ENCODE measurements at places on chromosomes 3 and 15.

DNA sequence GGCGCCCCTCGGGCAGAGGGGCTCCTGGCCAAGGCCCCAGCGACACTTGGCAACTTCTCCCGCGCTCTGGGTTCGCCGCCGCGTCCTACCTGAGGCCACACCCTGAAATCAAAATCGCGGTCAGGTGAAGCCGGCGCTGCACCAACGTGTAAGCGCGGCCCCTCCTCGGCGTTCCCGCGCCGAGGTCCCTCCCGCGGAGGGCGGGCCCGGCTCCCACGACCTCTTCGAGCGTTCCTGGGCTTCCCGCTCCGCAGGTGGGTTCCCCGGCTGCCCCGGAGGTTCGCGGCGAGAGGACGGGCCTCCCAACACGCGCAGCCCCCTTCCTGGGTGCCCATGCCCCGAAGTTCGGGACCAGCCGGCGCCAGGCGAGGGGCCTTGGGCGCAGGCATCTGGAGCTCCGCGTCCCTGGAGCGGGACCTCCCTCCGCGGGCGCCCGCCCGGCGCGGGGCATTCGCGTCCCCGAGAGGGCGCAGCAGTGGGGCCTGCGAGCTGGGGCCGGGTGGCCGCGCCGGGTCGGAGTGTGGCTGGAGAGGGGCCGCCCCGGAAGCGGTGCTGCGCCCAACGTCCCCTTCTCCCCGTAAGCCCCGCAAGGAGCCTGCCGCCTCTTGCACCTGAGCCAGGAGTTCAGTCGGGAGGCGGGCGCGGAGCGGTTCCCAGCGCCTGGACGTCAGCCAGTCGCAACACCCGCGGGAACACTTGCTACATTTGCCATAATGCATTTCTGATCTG is 13.7 kb downstream of the PAK6 start:
- DNase-seq = no peak

DNA sequence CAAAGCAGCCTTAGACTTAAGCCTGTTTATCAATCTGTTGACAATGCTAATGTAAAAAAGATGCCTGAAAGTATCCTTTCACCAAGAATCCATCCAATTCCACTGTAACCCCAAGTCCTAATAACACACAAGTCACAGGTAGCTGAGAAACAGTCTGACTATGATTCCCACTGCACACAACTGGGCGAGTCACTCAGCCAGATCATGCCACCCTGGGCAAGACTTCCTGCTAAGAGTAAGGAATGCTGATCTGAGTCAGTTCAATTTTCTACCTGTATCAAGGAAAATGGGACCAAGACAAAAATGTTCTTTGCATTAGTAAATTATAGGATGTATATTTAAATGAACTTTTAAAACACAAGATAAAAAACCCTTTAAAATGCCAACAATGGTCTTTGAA is 33.3 kb downstream of the NPTN start:
- DNase-seq = no peak

- peak; percentile 54 for DNase-seq
Observed at GRCh38 chr15:99682455-99682854, 50.8 kb downstream of the LYSMD4 start.

DNA sequence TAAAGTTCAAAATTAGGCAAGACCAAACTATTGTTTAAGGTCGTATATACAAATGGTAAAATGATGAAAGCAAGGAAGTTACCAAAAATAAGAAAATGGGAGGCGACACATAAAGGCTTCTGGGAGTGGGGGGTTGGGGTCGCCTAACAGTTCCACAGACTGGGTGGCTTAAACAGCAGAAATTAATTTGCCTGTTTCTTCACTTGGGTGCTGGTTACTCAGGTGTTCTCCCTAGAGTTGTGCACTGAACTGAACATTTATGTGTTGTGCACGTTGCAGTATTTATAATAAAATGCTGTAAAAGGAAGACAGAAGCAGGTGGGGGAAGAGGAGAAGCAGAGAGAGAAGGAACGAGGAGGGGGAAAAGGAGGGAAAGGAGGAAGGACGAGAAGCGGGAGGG is 10.5 kb upstream of the RNU6-1 start:
- no peak for DNase-seq
